ENCODE measurements at places on chromosomes 12 and 14.
A peak's percentile ranks its signal among the peaks of the same experiment; 100 is the strongest.

GRCh38 chr12:60684988-60685655 lies 1089.3 kb downstream of the SLC16A7 start:
- DNase-seq, result no peak

GRCh38 chr12:53988541-53989226 lies 3.7 kb downstream of the HOXC10 start:
- no peak for DNase-seq

DNA sequence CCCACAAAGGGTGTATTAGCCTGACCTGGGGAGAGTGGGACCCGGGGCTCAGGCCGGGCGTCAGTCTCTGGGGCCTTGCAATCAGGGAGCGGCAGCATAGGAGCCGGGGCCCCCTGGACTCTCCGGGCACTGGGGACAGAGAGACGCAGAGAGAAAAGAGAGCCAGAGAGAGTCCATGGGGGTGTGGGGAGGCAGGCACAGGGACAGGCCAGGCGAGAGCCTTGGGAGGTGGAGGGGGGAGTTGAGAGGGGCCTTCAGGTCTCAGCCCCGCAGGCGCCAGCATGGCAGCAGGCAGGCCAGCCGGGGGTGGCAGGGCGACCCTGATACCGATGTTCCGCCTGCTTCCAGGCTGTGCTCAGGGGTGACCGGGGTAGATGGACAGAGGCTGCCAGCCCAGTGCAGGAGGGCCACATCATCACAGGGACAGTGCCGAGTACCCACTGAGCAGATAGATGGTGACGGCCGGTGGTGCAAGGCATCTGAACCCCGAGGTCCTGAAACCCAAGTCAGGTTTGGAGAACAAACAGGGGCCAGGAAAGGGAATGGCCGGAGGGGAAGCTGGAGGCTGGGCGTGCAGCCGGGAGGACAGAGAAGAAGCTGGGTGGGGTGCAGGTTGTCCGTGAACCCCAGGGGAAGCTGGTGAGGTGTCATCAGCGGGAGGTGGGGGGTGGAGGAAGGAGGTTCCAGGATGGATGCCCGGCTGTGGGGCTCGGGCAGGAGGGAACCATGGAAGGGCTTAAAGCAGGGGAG lies 2.9 kb downstream of the EXOC3L4 start:
- DNase-seq, result no peak

DNA sequence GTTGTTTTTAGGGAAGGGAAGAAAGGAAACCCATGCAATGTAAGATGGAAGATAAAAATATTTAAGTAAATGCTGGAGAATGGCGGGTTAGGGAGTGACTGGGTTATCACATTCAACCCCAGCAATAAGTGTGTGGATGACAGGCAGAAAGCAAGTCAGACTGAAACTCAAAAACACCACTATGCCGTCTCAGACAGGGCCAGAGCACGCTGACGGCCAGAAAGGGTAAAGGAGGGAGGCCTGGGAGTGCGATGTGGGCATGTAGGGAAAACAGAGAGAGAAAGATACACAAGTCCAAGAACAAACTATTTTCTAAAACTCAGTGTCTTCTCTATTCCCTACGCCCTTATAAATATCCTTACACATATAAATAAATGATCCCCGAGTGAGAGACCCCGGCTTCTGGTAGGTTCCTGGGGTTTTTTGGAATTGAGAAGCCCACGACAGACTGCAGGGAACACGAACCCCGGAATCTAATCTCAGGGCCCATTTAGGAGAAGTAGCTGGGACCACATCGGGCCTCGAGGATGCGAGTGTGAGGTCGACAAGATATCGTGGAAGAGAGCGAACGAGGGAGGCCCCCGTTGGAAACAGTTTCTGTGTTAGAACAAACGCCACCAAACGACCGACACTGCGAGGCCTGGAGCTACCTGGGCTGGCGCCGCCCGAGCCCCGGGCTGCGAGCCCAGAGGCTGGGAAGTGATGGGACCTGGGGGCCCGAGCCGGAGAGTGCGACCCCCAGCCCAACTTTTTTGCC lies 735 bp upstream of the OTX2 start:
- no peak for DNase-seq

DNA sequence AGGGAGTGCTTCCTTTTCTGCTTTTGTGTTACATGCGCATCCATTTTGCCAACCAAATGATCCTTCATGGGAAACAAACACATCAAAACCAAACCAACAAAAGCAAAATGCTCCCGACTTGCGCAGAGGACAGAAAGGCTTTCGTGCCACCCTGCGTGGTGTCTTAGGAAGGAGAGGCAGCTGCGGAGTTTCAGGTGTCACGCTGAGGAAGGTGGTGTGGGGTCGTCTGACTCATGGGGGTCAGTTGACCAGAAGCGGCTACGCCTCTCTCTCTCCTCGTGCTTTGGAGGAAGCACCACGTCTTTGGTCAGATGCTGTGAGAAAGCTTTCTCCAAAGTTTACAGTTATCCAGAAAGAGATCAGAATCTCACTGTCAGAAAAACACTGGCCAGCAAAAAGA lies 7.9 kb downstream of the EMP1 start:
- no peak for DNase-seq

DNA sequence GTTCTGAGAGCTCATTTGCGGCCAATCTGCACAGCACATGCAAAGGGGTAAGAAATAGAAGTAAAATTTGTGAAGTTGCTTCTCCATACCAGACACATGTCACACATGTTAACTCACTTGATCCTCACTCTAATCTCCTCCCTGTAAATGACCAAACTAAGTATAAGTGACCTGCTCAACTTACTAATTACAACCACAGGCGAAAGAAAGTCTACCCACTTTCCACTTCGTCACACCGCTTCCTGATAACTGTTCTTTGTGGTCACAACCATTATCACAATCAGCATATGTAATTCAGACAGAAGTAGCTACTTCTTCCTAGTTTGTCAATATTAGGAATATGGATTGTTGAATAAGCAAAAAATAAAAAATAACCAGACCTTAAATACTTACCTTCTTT lies 293.7 kb upstream of the CLEC14A start:
- DNase-seq, result no peak

- DNase-seq, result no peak
Measured at GRCh38 chr12:108099778-108100489, 29.2 kb upstream of the WSCD2 start.

DNA sequence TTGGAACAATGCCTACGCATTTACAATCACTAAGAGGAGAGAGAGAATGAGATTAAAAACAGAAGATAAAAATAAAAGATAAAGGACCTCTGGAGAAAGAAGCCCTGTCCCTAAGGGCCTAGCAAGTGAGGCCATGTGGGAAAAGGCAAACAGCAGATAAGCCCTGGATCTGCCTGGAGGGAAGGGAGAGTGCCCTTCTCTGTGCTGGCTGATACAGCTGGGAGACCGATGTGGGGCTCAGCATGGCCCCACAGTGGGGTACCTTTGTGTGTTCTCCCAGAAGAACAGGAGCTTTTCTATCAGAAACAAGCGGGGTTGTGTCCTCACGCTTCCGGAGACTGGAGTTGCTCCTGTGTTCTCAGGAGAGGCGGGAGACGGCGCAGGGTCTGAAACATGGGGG lies 59.9 kb downstream of the TMCC3 start:
- DNase-seq, result no peak

- DNase-seq, result no peak
Measured at GRCh38 chr12:47034661-47035060, 44.8 kb upstream of the PCED1B start.

- DNase-seq, result no peak
Measured at GRCh38 chr14:100804138-100804537, 21.8 kb upstream of the MEG3 start.

GRCh38 chr12:51326698-51327439 lies 2.9 kb upstream of the BIN2 start:
- DNase-seq, result no peak

DNA sequence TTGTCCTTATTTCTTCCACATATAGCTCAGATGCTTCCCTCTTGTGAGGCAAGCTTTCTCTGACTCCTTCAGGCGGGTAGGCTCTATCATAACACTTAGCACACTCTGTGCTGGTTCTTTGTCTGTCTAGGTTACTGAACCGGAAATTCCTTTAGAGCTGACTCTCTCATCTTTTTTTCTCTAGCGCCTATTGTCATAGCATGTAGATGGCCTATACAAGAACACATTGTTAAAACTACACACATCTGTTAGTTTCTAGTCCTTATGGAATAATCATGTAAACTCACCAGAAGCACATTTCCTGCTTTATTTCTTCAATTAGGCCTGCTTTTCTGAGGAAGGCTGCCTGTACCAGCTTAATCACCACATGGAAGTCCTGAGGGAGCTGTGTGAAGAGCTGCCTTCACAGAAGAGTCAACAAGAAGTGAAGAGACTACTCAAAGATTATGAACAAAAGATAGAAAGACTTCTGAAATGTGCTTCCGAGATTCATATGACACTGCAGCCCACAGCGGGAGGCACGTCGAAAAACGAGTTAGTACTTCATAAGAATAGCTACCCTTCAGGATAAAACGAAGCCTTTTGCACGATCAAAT lies 143.9 kb downstream of the SYNE2 start:
- no peak for DNase-seq

DNA sequence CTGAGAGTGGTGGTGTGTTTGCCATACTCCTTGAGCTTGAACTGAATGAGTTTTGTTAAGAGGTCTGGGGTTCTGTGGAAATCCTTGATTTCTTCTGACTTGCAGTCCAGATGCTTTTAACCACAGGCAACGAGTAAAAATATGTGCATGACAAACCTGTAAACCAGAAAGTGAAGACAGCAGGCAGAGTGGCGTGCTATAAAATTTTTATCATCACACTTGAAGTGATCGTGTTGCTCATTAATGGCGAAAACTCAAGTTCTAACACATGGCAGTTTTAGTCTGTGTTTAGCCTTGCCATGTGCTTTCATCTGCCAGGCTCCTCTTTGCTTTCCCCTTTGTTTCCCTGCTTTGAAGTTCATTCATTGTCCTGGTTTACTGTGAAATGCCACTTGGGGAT lies 28.0 kb downstream of the TXNRD1 start:
- no peak for DNase-seq

- DNase-seq, result no peak
Measured at GRCh38 chr12:93778306-93778705, 101.1 kb downstream of the CRADD start.

DNA sequence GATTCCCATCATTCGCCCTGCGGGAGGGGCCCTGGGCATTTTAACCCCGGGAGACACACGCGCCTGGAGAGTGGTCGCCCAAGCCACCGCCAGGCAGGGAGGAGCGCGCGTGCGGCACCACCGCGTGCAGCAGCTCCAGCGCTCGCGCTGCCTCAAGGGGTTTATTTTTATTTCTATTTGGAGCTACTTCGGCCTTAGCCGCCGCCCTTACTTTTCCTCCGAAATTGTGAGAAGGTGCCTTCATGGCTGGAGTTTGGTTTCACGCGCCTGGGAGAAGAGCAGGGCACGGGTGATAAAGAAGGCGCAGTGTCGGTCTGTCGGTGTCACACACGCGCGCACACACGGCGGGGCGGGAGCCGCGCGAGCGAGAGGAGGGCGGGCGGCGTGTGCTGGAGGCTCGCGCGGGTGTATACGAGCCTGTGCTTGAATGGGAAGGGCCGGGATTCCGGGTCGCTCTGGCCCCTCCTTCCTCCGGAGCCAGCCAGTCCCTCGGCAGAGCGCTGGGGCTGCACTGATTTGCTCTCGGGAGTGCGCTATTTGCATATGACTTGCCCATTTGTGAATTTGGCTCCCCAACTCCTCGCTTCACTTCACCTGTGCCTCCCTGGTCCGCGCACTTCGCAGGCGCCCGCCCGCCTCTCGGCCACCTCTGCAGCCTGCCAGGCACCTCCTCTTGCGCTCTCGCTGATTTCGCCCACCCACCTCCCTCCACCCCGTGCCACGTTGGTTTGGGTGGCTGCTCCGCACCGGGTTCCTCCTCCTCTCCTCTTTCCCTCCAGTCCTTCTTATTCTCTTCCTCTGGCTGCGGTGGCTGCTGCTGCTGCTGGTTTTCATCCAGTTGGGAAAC lies 932.3 kb downstream of the DIO2 start:
- peak; percentile 91 for DNase-seq

DNA sequence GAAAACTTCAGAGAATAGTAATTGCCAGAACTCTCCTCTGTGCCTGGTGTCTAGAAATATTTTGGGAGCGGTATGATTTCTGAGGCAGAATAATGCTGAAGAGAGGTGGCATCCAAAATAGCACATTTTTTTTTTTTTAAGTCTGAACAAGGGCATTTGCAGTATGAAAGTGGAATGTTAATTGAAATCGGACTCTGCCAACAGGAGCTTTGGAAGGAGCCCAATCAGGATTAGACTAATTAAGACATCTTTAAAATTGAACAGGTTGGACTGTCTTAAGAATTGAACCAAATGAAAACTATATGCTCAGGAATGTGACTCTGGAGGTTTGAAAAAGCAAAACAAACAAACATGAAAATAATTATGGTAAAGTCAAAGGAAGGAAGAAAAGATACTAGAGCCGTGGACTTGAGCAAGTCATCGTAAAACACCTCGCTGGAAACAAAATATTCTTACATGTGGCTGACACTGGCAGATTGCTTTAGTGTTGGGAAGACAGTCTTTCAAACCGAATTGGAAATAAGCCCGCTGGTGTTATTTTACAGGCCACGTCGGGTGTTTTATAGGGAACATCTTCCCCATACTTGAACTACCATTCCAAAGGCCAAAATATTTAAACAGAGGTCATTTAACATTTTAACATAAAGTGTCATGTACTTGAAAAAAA lies 436.3 kb downstream of the VRK1 start:
- DNase-seq, result no peak

DNA sequence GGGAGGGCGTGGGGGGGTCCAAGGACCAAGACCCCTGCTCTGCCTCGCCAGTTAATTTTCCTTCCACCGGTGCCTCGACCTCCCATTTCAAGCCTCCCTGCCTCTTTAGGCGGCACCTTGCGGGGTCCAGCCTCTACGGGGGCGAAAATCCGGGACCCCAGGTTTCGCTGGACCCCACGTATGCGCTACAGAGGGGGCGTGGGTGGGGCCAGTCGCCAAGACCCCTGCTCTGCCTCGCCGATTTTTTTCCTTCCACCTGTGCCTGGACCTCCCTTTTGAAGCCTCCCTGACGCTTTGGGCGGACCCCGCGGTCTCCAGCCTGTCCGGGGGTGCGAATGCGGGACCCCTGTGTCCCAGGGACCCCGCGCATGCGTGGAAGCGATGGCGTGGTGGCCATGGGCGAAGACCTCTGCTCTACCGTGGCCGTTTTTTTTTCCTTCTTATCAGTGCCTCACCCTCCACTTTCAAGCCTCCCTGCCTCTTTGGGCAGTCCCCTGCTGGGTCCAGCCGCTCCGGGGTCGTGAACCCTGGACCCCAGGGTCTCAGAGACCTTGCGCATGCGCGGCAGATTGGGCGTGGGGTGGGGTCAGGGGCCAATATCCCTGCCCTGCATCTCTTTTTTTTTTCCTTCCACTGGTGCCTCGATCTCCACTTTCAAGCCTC lies 324.2 kb downstream of the ALG10 start:
- DNase-seq, result no peak

Data from NCI-H510A (cell line).